Immature natural killer cell (primary cell): ENCODE measurements at places on chromosomes 6 and 20. TPM values are rescaled to one million over a fixed set of nuclear protein-coding genes. Genes with fewer than 3 reads are reported as not detected.

GRCh38 chr6:73798592-73798991, 102.6 kb downstream of the CD109 start:
- no peak for DNase-seq

DNA sequence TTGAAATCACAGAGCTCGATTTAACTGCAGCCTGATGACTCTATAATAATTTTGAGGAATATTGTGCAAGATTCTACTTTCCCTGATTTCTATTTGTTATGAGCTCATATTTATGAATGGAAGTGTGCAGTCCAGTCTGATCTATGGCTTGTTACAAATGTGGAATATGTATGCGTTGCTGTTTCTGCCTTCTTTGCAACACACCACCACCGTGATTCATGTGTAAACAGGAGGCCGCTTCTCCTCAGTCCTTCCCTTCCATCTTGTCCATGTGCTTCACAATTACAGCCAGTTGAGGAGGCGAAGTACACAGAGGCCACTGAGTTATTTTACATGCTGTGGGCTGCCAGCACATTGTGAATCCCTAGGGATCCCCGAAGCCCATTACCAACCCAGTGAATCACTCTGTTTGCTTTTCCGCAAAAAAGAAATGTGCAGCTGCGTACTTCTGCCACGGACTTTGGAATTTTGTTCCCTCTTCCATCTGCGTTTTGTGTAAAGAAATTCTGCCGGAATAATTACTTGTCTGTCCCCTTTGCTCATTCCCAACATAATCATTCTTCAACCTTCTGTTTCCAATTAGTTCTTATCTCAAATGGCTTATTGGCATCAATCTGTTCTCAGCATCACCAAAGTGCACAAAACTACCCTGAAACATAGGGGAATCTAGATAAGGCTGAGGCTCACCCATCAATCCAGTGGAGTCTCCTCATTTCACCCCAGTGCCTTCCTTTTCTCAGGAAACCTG, 551.6 kb upstream of the CITED2 start:
- DNase-seq, result no peak

OPRL1 gene
- 1.3 TPM for polyA plus RNA-seq

TGM3 gene
- not detected for polyA plus RNA-seq

SEL1L2 gene
- polyA plus RNA-seq, result not detected

DNA sequence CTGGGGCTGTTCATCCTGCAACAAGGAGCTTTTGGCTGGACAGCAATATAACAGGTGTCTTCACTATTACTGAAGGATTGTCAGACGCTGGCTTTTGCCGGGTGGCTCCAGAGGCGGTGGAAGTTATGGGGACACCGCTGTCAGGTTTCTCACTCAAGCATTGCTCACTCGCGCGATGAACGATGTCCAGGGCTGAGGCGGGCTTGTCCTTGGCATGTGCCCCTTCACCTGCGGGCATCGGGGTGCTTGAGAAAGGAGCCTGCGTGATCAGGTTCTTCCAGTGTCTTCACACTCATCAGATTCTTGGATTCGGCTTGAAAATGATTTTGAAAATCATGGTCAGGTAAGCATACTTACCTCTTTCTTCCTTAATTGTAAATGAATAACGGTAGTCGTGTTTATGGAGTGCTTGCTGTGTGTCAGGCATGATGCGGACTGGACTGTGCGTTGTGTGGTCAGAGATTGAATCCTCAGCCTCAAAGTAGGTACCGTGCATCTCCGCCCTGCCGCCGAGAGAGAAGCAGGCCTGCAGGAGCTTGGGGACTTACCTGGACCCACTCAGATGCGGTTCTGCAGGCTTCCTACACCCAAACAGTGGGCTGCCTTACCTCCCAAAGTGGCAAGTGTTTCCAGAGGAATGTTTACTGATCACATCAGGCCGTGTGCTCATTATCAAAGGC, 18.3 kb upstream of the PYGB start:
- DNase-seq, result no peak

DNA sequence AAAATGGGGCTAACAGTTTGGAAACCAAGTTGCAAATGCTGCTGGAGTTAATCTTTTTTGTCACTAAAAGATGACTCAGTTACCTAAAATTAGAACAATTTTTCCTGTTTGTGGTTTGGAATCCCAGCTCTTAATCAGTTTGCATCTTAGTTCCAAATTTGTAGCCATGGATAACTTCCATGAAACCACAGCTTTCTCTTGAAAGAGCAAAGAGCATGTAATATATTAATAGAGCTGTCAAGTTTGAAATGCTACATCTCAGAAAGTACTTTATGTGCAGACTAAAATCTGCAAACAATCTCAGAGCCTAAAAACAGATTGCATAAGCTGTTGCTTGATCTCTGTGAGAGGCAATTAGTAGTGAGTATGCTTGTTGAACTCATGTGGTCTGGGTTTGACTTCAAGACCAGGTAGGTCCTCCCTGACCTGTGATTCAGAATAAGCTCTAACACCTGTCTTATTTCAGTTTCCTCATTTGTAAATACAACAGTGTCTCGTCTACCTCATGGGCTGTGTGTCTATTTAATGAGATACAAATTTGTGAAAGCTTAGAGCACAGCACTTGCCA, 23.5 kb downstream of the DHX35 start:
- no peak for DNase-seq

DNA sequence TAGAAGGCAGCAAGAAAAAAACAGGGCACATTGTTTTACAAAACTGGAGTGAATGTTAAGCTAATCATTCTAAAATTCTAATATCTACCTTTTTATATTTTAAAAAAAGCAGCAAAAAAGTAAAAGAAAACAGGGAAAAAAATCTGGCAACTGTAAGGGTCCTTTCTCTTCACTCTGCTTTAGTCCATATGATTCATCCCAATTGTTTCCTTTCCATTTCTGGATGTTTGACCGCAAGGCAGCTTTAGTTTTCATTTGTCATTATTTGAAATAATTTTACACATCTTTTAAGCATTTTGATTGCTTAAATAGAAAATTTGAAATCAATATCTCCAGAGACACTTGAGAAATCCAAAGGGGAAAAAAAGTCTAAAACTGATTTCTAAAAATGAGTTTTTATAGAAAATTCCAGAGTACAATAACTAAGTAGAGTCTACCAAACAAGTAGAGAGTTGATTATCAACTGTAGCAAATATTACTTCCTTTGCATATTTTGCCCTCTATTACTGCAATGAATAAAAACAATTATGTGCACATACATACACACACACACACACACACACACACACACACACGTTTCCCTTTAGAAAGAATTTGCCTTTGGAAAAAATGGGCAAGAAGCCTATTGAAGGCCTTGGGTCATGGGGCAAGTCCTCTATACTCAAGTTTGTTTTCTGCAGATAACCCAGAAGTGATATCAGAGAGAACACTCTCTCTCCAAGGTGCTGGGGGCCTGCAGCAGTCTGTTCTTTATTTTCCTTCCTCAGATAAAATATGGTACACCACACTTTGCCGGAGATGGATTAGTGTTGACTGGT, 259.7 kb downstream of the HACE1 start:
- no peak for DNase-seq
